ENCODE measurements at places on chromosomes 7 and 10.

GRCh38 chr7:127899411-127899810 is 131.8 kb downstream of the LRRC4 start:
- DNase-seq: no peak

- no peak for DNase-seq
These were observed 59.6 kb downstream of the TMEM209 start for GRCh38 chr7:130145424-130146100.

DNA sequence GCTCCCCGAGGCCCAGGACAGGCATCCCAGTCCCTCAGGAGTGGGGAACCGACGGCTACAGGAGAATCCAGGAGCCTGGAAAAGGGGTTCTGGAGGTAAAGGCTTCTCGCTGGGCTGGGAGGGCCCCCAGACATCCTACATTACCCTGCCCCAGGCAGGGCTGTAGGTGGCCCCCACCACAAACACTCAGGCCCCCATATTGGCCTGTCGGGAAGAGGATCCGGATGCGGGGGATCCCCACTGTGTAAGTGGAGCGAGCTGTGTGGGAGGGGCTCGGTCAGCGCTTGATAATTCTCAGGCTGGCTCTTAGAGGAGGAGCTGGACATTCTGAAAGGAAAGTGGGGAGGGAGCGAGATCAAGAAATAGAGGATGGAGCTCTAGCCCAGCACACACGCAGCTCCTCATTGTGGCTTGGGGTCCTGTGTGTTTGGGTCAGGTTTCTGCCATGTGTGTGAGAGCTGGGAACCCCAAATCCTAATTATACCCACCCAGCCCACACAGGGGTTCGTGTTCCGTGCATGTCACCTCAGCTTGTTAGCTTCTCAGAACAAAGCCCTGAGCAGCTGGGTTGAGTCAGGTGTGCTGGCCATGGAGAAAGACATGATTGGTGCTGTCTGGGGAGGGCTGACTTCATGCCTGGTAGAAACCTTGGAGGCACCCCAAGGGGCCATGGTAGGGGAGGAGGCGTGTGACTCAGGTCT is 49.4 kb downstream of the ZNF467 start:
- no peak for DNase-seq

GRCh38 chr10:45443101-45444009 is 69.3 kb downstream of the ALOX5 start:
- no peak for DNase-seq

DNA sequence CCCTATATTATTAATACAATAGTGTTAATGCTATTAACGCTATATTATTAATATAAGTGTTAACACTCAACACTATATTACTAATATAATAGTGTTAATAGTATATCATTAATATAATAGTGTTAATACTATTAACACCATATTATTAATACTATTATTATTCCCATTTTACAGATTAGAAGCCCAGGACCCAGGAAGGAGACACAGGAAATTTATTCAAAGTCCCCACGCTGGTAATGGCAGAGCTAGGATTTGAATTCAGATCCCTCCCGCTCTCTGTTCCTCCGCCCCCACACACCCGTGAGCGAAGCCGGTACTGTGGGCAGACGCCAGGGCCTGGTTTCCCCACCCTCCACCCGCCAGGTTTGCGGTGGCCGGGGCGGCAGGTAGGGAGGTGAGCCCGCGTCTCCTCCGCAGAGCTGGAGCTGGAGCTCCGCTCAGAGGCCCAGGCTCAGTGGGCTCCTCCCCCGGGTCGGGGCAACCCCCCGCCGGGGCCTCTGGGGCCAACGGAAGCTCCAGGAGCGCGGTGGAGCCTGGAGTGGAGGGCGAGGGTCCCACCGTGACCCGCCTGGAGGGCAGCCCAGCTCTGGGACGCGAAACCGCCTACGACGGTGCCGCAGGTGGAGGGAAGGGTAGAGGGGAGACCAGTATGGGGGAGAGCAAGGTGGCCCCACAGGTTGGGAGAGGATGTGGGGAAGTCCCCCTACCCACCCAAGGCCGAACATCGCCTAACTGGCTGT is at the start of gene TMEM225B:
Gene TMEM225B (plus strand): TSS at position 506 of the 740 bp plus-strand sequence. CDS start 6,122 bp downstream, outside the sequence.
- DNase-seq: no peak

GRCh38 chr10:112643600-112644264 is 196.7 kb downstream of the VTI1A start:
- DNase-seq: no peak

DNA sequence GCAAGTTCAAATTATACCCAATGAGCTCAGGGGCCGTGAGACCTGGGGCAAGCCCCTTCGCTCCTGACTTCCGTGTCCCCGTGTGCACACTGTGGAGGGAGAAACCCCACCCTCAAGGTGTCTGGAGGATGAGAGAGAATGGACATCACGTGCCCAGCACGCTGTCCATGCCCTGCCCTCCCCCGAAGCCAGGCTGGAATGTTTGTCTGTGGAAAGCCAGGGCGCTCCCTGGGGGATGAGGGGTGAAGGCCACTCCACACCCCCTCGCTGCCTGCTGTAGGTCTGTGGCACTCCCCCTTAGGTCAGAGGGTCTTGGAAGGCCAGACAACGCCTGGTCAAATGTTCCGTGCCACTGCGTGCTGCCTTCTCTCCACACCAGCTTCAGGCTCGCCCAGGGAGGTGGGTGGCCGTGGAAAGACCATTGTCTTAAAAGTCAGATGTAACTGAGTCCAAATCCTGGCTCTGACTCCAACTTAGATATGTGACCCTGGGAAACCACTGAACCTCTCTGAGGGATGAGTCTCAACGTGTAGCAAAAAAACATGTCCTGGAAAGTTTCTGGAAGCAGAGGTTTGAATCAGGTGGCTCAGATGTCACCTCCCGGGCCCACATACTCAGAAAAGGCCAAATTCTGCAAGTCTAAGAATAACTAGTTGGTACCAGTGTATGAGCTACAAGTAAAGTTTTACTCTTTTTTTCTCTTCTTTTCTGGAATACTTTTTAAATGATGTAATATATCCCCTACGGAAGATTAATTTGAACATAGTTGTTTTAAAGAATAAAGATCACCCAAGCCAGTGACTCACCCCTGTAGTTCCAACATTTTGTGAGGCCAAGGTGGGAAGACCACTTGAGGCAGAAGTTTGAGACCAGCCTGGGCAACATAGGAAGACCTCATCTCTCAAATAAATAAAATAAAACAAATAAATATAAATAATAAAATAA is 24.9 kb downstream of the RCC1L start:
- DNase-seq: no peak

DNA sequence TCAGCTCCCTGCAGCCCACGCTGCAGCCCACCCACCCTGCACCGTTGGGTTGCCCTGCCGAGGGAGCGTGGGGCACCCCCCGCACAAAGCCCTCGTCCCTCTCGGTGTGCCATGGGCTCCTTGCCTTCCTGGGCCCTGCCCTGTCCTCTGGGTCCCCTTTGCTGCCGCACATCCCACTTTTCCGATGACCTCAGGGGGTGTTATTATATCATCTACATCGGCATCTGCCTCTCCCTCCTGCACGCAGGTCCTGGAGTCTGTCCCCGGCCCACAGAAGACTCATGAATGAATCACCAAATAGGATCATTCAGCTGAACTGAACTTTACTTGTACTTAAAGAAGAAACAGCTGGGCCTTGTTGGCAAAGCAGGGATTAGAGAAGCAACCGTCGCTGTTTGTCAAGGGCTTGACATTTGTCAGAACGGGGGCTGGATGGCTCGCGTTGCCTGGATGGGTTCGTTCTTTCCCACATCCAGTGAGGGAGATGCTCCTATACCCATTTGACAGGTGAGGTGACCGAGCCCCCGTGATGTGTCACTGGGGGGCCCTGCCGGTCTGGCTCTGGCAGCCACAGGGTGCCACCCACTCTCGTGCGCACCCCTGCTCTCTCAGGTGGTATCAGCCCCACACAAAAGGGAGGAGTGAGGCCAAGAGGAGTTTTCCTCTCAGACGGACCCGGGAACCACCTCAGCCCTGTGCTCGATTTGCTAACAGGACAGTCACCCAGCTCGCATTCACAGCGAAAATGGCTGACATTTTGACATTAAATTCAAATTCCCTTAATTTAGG is 58.6 kb upstream of the EBF3 start:
- no peak for DNase-seq

- DNase-seq: no peak
These were observed 37.0 kb upstream of the GOT1 start for GRCh38 chr10:99467236-99467999.

All from HuH-7.5 (cell line).